HS-5 (cell line): ENCODE measurements at places on chromosomes 7 and 10.

DNA sequence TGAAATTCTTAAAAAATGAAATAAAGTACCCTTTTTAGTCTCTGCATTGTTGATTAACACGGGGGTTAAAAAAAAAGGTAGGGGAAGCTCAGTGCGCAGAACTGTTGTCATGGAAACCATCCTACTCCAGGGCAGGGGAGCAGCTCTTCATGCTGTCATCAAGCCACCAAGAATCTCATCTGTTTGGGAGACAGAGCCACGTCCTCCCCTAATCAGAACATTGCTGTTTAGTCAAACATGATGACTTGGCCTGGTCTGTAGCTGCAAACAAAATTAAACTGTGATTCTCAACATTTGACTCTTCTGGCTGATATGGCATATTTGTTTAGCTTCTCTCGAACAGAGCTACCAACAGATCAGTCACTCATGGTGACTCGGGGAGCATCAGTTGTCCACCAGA lies 254.4 kb upstream of the KLF14 start:
- DNase-seq: no peak

- no peak for DNase-seq
Measured at GRCh38 chr7:45132708-45133320, 21.3 kb upstream of the TBRG4 start.

- peak; percentile 84 for DNase-seq
Measured at GRCh38 chr7:128221929-128222403, 19.1 kb upstream of the LEP start.

DNA sequence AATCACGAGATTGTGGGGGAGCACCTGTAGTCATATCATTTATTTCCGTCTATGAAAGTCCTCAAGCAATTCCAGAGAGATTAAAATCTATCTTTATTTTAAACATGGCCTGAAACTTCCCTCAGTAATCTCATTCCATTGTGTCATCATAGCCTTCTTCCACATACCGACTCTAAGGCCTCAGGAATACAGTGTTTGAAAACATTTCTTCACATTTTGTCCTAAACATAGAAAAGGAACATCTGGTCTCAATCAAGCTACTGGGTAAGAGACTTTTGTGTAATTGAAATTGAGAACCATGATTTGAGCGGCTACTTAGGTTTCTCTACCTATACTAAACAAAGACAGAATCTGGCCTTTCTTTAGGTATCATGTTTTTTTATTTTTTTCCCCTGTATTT lies 78.0 kb upstream of the ELMO1 start:
- no peak for DNase-seq

DNA sequence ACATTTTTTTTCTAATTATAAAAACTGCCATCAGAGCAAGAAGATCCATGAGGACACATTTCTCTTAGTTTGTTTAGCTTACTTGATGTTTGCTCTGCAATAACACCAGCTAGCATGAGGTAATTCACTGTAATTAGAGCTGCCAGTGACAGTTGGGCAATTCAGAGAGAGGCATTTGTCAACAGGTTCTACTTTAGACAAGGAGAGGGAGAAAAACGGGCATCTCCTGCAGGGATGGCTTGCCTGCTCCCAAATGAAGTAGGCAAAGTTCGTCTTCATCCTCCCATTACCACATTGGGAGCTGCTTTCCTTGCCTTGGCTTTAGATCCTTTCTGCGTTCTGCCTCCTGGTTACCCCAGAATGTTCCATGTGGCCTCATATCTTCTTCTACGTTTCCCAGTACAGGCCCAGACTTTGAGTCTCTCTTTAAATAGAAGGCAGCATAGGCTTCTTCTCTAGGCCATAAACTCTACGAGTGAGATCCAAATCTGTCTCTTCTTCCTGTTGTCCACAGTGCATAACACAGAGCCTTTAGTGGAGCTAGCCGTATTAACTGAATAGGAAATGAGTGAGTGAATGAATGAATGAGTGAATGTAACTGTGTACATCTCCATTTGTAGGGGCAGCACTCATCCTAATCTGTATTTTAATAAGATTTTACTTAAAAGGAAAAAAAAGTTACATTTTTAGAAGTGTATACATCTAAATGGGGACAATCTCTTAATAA lies 21.2 kb downstream of the ASB15 start:
- no peak for DNase-seq

DNA sequence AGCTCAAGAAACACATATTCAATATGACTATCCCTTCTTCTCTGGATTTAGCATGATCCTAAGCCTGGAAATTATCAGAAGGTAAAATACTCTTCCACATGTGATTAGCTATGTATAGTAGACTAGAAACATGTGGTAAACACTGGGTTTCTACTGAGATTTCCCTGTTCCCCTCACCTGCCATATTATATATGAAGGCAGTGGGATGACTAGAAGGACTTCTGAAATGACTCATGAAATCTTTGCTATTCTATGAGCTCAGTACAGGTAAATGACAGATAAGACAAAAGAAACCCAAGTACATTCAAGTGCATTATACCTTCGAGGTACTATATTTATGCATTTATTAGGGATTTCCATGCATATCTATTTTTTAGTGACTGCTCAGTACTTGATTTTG lies 152.9 kb downstream of the DNAJB9 start:
- no peak for DNase-seq

- DNase-seq: no peak
Measured at GRCh38 chr10:126909147-126909546, 3.9 kb downstream of the DOCK1 start.

GRCh38 chr10:33938001-33938400 lies 603.5 kb upstream of the NRP1 start:
- no peak for DNase-seq

- DNase-seq: no peak
Measured at GRCh38 chr10:3229815-3230214, 57.2 kb upstream of the PITRM1 start.

DNA sequence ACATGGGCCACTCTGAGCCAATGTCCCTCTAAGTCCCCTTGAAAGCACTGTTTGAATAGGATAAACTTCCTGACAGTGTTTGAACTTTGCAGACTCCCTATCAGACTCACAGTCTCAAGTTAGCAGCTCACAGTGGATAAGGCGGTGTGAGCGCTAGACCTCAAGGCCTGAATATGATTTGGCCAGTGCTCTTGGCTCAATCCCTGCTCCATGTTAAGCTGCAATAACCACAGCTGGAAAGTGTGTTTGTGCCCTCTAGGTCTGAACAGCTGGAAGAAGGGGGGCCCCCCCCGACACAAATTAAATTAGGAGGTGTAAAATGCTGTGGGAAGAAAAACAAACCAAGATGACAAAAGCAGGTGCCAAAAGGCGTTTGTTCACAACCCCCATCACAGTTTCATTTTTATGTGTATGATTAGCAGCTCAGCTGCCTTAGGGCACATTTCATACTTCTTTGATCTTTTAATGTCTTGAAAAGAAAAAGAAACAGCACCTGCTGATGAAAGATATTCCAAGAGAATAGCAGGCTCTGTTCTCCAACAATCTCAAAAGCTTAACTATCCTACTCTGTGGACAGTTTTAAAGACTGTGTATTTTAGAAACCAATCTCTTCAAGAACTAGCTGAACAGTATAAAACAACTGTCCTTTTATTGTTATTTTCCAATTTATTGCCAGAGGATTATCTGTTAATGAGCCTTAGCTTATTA lies 167.6 kb downstream of the SNX13 start:
- no peak for DNase-seq

- no peak for DNase-seq
Measured at GRCh38 chr7:143505838-143506237, 28.2 kb downstream of the TAS2R41 start.

DNA sequence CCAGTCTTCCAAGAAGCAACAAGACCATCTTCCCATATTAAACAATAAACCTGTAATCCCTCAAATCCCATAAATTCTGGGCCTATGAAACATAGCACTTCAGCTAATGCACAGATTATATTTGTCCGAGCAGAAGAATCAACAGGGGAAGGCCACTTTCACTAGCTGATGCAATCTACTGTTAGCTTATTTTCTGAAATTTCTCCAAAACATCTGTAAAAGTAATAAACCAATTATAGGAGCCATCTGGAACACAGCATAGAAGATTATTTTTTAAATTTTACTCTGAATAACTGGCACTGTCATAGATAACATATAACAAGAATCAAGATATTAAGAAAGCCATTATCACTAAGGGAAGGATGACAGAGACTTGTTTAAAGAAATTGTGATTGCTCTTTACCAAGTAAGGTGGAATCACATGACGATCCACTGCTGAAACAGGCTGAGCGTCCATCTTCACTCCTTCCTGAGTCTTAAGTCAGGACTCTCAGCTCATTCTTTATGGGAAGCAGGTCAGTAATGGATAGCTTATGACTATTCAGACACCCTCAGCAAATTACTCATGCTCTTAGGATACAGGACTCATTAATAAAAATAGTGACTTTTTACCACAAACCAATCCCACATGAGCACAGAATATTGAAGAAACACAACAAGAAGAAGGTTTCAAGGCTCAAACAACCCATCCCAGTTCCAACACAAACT lies 719.5 kb downstream of the XPNPEP1 start:
- DNase-seq: no peak

GRCh38 chr7:21616796-21617436 lies 74.1 kb downstream of the DNAH11 start:
- peak; percentile 95 for DNase-seq

GRCh38 chr7:101171442-101171837 lies 6.1 kb upstream of the VGF start:
- no peak for DNase-seq

DNA sequence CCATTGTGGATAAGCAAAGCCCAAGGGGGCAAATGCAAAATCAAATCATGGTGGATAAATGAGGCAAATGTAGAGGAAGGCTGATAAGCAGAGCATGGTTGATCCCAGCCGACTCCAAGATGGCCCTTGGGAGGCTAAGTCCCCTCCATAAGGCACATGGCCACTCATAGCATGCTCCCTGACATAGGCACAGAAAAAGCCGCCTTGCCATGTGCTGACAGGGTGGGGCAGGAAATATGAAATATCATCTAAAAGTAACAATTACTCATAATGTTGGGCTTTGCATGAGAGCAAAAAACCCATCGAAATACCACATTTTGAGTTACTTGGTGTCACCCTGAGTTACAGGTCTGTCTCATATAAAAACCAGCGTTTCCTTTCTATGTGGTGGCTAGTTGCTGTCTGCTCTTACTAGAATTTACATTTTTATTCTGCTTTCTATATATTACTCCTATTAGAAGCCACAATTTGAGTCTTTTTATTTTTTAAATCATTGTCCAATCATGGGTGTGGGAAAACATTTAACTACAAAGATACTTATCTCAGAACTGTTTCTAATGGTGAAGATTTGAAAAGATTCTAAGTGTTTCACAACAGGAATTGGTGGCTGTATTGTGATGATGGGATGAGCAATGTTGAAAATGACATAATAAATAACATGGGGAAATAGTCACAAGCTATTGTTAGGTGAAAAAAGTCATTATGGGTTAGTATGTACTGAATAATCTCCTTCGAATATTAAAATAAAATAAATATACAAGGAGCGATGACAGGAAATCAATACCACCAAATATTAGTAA lies 102.7 kb downstream of the CUBN start:
- peak; percentile 61 for DNase-seq

GRCh38 chr10:127534496-127534895 lies 14.6 kb upstream of the NPS start:
- DNase-seq: no peak

- DNase-seq: no peak
Measured at GRCh38 chr10:47357911-47358310, 9.7 kb downstream of the RBP3 start.

DNA sequence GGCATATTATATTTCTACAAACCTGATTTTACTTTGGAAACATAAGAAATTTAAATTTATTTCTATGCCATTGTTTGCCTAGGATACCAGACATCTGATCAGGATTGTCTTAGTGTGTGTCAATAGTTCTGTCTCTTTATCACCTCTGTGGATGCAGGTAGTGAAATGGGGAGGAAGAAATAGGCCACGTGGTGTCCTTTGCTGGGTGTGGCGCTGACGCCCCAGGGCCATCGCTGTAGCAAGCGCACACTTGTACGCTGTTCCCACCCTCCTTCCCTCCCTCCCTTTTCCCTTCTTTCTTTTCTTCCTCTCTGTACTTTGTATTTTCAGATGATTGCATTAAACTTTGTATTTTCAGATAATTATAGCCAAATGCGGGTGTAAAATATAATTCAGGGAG lies 5.0 kb downstream of the DOCK1 start:
- no peak for DNase-seq

DNA sequence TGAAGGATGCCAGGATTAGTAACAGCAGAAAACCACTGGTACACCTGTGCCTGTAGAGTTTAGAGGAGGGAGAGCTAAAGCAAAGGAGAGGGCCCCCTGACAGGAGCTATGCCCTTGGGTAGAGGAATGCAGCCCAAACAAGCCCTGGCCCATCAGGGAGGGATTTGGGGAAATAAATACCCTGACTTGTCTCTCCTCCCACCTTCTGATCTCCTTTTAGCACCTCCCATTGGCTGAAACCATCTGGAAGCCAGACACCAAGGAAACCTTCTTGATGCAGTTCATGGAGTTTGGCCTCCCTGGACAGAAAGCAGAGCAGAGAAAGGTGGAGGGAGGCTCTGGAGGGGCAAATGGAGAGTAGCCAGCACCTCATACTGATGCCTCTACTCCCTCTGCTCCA lies 45.3 kb downstream of the ADRA2A start:
- no peak for DNase-seq

DNA sequence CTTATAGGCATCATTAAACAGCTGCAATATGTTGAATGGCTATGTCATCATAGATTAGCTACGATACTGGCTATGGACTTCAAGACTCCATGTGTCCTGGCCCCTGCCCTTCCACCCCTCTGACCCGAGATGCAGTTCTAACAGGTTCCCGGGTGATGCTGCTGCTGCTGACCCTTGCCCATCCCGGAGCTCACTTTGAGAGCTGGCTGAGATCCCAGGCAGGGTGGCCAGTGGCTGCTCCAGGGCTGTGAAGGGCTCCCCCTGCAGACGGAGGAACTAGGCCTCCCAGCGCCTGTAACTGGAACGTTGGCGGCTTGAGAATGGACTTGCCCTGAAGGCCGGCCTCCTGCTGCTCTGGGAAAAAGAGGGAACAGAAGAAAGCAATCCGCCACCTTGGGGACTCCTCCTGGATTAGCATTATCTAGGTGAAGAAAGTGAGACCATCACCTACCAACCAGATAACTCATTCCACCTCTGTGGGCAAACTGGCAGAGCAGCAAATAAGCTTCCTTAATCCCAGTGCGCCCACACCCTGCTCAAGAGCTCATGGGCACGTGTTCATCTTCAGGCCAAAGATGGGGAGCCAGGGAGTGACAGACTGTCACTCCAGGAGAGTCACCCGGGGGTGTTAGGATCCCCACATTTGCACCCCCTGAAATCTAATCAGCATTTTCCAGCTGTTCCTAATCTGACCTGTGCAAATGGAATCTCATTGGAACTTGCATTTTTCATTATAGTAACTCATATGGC lies 56.8 kb downstream of the PARP12 start:
- DNase-seq: no peak

- no peak for DNase-seq
Measured at GRCh38 chr7:20128001-20128400, 89.2 kb downstream of the MACC1 start.

DNA sequence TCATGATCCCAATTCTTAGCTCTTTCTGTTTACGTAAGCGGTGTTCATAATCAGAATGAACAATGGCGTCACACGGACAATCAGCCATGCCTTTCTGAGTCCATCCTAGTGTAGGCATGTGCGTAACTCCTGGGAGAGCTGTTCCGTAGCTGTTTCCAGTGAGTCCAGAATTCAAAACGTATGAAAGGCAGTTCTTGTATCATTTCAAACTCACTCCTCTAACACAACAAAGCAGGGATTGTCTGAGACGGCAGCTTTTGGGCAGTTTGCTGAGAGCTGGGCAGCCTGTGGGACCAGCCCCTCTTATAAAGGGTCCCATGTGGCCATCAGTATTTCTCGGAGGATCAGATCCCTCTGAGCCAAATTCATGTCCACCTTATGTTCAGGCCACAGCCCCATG lies 43.4 kb downstream of the PSPH start:
- no peak for DNase-seq

- DNase-seq: no peak
Measured at GRCh38 chr10:120819366-120819765, 31.8 kb upstream of the WDR11 start.
